ENCODE measurements at places on chromosomes 1 and 21.

- no peak for DNase-seq
Measured at GRCh38 chr1:63600248-63600647, 7.0 kb downstream of the PGM1 start.

- DNase-seq: no peak
Measured at GRCh38 chr21:28160378-28160777, 832.3 kb downstream of the LTN1 start.

- DNase-seq: no peak
Measured at GRCh38 chr1:41171266-41171874, 70.7 kb downstream of the SCMH1 start.

DNA sequence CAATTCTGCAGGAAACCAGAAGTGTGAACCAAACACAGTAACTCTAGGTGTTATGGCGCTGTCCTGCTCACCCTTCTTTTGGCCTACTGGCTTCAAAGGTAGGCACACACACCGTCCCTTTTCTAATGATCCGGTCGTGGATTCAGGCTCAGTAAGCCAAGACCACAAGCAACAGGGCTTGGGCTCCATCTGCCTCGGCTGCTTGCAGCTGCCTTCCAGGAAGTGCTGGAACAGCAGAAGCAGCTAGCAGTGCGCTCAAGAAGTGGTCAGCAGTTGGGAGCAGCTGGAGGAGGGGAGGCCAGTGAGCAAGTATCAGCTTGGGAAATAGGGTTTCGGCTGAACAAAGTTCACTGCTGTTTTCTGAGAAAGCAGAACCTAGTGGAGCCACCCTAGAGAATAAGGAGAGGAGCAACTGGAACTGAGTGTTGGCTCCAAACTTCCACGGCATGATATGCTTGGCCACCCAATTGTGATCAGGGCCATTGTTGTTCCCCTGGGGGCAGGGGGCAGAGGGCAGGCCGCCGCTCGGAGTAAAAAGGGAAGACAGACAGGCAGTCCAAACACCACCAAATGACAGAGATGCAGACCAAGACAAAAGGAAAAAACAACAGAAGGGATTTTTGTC, 173.4 kb downstream of the TOMM20 start:
- no peak for DNase-seq

GRCh38 chr1:66605419-66605997, 71.6 kb downstream of the SGIP1 start:
- no peak for DNase-seq
